ENCODE measurements at places on chromosomes 11 and 22.
A peak's percentile ranks its signal among the peaks of the same experiment; 100 is the strongest.

- no peak for DNase-seq
Measured at GRCh38 chr11:45304111-45304991, 18.2 kb upstream of the SYT13 start.

DNA sequence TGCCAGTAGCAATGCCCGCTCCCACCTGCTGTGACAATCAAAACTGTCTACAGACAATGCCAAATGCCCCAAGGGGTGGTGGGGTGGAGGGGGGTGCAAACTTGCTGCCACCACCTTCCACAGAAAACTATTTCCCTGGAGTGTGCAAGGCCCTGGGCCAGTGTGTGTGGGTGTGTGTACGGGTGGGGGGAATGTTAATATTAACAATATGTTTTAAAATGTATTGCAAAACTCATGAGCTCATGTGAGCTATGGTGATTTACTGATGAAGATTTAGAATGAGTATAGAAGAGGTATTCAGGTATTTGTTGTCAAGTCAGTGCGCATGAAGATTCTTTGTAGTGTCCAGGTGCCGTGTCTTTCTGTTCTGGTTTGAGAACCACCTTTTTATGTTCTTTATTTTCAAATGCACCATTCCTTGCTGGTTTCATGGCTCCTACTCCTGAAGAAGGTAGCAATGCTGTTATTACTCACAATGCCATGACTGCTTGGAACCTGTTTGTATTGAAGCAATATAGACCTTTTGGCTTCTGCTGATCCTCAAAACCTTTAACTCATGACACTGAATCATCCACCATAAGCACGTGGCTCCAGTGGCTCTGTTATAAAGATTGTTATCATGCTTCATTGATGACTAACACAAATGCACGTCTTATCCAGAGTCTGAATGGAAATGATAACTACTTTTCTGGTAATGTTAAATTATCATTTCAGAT is 29.9 kb upstream of the AQP11 start:
- no peak for DNase-seq

DNA sequence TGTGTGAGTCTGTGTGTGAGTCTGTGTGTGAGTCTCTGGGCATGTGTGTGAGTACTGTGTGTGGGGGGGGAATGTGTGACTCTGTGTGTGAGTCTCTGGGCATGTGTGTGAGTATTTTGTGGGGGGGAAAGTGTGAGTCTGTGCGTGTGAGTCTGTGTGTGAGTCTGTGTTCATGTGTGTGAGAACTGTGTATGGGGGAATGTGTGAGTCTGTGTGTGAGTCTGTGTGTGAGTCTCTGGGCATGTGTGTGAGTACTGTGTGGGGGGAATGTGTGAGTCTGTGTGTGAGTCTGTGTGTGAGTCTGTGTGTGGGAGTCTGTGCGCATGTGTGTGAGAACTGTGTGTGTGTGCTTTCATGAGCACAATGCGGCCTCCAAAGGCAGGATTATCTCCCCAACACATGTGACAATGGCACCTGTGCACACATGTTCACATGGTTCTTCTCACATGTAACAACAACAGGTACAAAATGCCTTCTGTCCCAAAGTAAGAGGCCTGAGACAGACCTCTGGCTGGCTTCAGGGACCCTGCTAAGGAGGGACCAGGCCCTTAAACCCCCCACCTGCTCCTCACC is 1.6 kb downstream of the CD5 start:
- DNase-seq: no peak

GRCh38 chr22:44658311-44658953 is 43.6 kb upstream of the PRR5 start:
- DNase-seq: no peak

- no peak for DNase-seq
Measured at GRCh38 chr11:112526699-112527416, 266.2 kb upstream of the PLET1 start.

GRCh38 chr11:40125054-40125453 is 1334.4 kb downstream of the LRRC4C start:
- DNase-seq: no peak

DNA sequence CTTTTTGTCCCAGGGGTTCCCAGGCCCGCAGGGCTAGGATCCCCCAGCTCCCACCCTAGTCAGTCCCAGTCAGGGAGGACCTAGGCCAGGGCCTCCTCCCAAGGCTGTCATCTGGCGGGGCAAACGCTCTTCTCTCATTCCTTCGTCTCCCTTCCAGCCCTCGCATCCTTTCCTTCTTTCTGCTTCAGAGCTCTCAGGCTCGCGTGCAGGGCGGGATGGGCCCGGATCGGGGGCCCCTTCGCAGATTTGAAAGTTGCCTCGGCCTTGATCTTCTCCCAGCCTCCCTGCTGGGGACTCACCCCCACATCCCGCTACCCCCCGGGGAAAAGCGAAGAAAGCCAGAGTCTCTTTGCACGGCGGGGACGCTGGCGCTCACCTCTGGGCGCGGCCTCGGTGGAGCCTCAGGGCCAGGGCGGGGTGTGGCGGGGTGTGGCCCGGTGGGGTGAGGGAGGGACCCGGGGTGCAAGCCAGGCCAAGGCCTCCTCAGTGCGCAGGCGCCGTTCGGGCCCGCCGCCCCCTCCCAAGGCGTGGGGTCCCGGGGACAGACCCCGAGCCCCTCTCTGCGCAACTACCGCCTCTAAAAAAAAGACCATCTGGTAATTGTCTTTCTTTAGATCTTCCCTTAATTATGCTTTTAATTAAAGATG is 14.8 kb upstream of the PAX6 start:
- no peak for DNase-seq

GRCh38 chr11:116300232-116300631 is 472.6 kb downstream of the BUD13 start:
- DNase-seq: no peak

- DNase-seq: no peak
Measured at GRCh38 chr11:61555051-61555969, 25.6 kb downstream of the SYT7 start.

GRCh38 chr11:67640021-67640757 is 626 bp upstream of the TBX10 start:
- DNase-seq: peak; percentile 66

GRCh38 chr11:33984682-33985389 is 66.7 kb upstream of the CAPRIN1 start:
- DNase-seq: no peak

- DNase-seq: no peak
Measured at GRCh38 chr11:59183771-59184170, 11.8 kb downstream of the DTX4 start.

DNA sequence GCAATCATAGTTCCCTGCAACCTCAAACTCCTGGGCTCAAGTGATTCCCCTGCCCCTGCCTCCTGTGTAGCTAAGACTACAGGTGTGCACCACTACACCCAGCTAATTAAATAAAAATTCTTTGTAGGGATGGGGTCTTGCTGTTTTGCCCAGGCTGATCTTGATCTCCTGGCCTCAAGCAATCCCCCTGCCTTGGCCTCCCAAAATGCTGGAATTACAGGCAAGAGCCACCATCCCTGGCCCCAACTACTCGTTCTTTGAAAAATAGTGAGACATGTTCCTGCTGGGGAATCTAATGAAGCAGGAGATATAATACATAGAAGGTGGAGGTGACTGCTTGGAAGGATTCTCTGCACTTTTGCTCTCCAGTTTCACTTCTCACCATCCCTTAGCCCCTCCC is 40.1 kb upstream of the RFPL3 start:
- DNase-seq: no peak

- DNase-seq: no peak
Measured at GRCh38 chr11:114278342-114279065, 17.7 kb upstream of the NNMT start.

GRCh38 chr11:24312464-24313238 is 184.2 kb upstream of the LUZP2 start:
- no peak for DNase-seq

DNA sequence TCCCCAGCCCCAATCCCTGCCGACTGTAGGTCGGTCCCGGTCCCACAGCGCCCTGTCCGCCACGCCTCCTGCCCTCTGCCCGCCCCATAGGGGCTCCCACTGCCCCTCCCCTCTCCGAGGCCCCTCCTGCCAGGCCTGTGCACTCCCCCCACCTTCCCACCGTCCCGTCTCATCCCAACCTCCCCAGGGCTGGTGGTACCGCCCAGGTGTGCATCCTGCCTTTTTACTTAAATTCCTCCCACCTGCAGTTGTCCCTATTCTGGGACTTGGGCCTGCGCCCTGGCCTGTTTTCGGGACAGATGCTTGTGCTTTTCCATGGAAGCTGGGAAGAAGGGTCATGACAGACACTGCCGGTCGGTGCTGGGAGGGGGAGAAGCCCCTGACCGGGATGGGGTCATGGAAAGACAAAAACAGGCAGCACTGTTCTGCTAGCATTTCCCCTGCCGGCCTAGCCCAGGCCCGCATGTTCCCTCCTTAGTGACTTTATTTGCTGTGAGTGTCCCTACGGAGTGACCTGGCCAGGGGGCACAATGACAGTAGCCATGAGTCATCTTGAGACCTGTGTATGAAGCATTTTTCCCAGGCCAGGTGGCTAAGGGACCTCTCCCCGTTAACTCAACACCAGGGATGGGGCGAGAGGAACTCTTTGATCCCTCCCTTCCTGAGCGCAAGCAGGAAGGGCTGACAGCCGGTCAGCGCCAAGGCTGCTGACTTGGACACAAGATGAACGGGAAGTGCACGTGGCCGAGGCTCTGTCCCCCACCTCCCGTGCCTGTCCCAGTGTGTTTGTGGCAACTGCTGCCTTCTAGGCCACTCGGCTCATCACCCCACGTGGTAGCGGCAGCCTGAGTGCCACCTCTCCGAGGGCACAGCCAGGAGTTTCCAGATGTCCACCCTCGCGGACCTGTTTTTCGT is 7.1 kb downstream of the TBX1 start:
- no peak for DNase-seq

- no peak for DNase-seq
Measured at GRCh38 chr11:17528906-17529843, 15.0 kb downstream of the USH1C start.

DNA sequence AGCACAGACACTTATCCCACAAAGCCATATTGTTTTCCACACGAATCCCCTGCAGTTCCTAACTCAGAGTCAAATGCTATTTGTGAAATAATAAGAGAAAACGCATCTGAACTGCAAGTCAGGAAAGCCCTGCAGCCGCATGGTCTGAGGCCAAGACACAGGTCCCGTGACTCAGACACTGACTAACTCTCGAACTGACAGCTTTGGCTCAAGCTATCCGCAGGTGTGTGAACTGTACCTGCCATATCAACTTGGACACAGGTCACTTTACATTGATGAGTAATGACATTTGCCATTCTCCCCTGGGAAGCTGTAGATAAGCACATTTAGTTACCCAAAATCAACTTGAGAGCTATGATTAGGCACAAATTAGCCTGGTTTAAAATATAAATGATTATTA is 34.9 kb upstream of the NFRKB start:
- no peak for DNase-seq

- no peak for DNase-seq
Measured at GRCh38 chr11:11786771-11787170, 55.0 kb upstream of the USP47 start.

DNA sequence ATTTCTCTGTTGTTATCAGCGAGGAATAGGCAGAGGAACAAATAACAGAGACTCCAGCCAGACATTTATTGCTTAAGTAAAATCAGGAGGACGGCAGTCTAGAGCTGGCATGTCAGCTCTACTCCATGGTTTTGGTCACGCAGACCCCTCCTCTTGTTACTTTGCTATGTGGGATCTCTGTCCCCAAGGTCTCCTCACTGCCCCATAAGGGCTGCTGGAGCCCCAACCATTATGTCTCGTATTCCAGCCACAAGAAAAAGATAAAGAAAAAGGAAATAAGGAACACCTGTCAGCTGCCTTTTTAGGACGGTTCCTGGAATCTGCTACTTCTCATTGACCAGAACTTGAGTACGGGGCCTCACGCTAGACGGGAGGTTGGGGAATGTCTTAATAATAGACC is 70.4 kb downstream of the ELFN2 start:
- no peak for DNase-seq

DNA sequence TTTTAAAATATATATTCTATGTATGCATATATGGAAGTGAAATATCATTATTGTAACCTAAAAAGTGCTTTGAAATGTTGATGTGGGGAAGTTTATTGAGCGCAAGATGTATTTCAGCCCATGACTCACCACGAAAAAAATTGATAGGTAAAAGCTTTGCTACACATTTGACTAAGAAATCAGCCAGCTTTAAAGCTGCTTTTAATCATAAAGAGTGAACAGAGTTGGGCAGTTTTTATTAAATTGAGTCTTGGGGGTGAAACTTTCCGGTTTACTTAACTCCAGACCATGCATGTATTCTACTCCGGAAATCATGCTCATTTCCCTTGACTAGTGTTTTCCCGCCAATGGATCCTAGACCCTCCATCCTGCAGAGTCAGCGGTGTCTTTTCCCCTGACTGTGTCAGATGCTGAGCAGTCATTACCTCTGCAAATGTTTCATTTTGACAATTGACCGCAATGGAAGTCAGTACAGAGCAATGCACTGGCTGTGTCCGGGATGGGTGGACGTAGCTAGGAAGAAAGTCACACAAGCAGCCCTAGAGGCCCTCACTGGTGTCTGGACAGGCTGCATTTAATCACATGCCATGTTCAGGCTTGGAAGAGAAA is 47.2 kb upstream of the MPEG1 start:
- no peak for DNase-seq

DNA sequence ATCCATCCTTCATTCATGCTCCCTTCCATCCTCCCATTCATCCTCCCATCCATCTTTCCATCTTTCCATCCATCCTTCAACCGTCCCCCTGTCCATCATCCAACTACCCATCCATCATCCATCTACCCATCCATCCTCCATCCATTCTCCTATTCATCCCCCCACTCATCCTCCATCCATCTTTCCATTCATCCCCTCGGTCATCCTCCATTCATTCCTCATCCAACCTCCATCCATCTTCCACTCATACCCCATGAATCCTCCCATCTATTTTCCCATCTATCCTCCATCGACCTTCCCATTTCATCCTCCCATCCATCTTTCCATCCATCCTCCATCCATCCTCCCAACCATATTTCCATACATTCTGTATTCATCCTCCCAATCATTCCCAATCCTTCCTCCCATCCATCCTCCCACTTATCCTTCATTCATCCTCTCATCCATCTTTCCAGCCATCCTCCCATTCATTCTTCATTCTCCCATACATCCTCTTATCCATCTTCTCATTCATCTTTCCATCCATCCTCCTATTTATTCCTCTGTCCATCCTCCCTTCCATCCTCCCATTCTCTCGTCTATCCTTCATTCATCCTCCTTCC is 29.9 kb downstream of the IGLL1 start:
- no peak for DNase-seq

GRCh38 chr22:47207387-47207786 is 444.9 kb downstream of the TBC1D22A start:
- no peak for DNase-seq

DNA sequence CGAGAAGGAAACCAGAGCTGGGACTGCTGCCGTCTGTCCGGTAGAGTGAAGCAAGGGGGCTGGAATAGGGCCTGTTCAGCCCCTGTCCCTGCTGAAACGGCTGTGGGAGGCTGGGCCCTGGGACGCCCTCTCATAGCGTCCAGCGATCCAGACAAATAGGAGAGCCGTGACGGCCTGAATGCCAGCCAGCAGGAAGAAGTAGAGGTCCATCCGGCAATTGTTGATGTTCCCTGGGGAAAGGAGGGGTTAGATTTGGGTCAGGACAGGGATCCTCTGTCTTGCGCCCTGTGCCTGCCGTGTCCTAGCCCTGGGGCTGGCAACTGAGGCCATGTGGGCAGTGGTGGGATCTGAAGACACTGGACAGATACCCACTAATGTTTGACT is 12.9 kb downstream of the TMEM132A start:
- DNase-seq: no peak

- peak; percentile 40 for DNase-seq
Measured at GRCh38 chr11:35313066-35313759, 106.1 kb downstream of the SLC1A2 start.
